Amniotic epithelial cell (primary cell): ENCODE measurements at places on chromosomes 5 and 9.
A peak's percentile ranks its signal among the peaks of the same experiment; 100 is the strongest.

DNA sequence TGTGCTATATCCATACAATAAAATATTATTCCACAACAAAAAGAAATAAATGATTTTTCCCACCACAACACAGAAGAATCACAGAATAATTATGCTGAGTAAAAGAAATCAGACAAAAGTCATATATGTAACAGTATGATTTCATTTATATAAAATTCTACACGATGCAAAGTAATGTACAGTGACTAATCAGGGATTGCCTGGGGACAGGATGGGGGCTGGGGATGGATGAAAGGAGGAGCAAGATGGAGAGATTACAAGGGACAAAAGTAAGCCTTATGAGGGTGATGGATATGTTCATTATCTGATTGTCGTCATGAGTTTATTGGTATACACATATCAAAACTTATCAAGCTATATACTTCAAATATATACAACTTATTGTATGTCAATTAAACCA is 154.0 kb downstream of the FBN2 start:
- DNase-seq, result no peak

GRCh38 chr9:71726723-71727122 is 41.6 kb downstream of the CEMIP2 start:
- DNase-seq, result no peak

GRCh38 chr5:180808461-180809000 is 5.9 kb upstream of the MGAT1 start:
- DNase-seq, result no peak

GRCh38 chr5:24167806-24168205 is 477.0 kb downstream of the CDH10 start:
- DNase-seq, result no peak

DNA sequence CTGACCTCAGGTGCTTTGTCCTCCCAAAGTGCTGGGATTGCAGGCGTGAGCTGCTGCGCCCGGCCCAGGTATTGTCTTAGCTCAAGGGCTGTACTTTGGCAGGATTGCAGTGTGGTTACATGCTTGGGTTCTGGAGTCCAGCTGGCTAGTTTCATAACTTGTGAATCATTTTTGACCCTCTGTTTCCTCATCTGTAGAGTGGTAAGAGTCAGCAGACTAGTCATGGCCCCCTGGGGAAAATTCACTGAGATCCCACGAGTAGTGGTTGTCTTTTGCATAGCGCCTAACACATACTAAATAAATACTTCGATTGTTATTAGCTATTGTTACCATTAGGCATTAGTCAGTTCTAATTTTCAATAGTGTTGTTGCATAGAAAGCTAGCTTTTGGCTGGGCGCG is 14.3 kb downstream of the PTPA start:
- DNase-seq, result peak; percentile 87

DNA sequence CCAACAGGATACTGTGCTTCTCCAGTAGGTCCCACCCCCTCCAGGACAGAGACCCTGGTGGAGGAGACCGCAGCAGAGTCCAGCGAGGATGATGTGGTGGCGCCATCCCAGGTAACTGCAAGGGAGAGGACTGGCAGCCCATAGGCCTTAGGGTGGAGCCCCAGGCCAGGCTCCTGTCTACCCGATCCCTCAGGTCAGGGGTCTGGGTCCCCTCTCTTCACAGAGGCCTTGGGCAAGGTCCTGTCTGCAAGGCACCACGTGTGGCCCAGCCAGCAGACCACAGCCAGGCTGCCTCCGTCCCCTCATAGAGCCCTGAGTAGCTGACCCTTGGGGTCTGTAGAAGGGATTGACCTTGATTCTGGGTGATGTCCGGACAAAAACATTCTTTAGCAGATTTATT is 20.0 kb downstream of the CD74 start:
- no peak for DNase-seq

GRCh38 chr5:159833088-159833487 is 83.2 kb upstream of the ADRA1B start:
- DNase-seq, result no peak

GRCh38 chr5:134958755-134959154 is 9.0 kb upstream of the CATSPER3 start:
- peak; percentile 12 for DNase-seq

- DNase-seq, result no peak
These were observed 41.9 kb downstream of the LURAP1L start for GRCh38 chr9:12816656-12817101.

- DNase-seq, result no peak
These were observed 9.4 kb upstream of the CCL28 start for GRCh38 chr5:43421450-43422133.

DNA sequence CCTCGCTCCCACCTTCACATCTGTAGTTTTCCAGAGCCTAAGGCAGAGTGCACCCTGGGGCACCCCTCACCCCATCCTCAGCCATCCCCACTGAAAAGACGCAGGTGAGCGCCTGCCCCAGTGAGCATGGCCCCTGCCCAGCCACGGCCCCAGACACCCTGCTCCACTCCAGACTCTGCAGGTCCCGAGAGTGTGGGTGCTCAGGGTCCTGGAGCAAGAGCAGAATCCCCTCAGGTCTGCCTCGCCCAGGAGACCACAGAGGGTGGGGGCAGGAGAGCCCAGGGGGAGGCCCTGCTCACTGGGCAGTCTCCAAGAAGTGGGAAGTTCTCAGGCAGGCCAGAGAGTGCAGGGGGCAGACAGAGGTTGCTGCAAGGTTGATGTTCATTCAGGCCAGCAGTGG is 158.6 kb upstream of the PPP1R26 start:
- DNase-seq, result no peak

DNA sequence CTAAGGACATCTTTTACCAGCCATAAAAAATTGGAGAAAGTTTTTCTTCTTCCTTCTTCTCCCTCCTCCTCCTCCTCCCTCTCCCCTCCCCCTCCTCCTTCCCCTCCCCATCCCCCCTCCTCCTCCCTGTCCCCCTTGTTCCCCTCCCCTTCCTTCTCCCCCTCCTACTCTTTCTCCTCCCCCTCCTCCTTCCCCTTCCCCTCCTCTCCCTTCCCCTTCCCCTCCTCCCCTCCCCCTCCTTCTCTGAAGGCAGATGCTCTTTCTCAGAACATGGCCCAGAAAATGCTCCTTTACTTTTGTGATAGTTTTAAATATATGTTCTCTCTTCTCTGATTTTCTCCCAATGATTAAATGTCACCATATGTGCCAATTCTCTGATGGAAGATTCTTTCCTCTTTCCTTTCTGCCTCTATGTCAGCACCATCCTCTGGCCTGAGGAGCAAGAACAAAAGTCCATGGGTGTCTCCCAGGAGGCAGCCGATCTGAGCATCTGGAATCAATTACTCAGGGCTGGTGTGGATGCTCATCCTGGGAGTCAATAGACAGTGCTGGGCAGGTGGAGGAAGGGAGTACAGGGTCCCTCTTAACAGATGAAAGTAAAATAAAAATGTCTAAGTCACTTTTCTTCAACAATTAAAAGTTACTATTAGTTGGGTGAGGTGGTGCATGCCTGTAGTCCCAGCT is 63.0 kb upstream of the GNA14 start:
- DNase-seq, result no peak

DNA sequence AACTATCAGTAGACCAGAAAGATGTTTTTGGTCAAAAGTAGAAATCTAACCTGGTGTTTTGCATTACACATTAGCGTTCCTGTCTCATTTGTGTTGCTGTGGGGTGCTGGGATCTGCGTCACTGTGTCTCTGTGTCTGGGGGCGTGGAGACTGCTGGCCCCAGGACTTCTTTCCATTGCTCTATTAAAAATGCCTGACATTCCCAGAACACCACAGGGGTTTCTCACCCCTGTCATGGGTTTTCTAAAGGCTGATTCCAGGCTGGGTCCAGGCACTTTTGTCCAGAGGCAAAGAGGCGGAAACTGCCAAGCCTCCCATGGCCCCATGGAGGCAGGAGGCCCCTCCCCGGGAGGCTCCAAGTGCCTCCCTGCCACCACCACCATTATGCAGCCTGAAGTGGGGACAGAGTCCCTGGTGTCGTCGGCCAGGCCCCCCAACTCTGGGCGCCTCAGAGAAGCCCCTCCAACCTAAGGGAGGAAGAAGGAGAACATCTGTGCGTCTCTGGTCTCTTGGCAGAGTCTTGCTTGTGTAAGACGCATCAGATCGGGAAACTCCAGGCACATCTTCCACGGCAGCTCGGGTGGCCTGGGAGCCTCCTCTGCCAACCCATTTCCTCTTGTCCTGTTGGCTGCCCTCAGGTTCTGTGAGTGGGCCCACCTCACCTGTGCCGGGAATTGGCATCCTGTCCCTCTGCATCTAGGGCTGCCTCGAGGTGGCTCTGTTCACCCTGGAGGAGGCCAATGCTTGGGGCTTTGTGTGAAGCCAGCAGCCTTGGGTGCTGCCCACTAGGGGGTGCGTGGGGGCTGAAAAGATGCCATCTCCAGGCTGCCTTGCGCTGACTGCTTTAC is 13.8 kb upstream of the PLEKHG4B start:
- no peak for DNase-seq

DNA sequence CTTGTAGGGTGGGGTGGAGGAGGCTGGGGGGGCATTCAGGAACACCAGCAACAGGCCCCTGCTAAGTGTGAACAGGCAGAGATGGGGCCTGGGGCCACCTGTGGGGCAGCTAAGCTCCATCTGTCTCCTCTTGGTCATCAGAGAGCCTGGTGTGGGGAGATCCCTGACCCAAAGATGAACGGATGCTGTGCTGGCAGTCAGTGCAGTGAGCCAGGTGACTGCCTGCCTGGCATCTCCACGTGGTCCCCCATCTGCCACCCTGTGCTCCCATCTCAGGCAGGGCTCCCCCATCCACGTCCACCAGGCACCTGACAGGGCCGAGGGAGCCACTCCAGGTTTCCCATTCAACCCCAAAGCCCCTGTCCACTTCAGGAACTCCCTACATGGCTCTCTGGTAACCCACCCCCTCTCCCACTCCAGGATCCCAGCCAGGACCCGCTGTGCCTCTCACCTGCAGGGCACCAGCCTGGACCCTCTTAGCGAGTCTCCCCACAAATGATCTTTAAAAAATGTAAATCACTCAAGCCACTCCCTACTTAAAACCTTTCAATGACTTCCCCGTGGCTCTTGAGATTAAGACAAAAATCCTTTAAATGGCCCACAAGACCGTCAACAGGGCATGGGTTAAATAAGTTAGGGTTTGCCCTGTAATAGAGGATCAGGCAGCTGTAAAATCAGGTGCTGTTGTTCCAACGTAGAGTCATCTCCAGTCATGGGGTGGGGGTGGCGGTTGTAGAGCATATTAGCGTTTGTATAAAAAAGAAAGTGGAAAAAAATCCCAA is 60.8 kb downstream of the LMX1B start:
- DNase-seq, result no peak

DNA sequence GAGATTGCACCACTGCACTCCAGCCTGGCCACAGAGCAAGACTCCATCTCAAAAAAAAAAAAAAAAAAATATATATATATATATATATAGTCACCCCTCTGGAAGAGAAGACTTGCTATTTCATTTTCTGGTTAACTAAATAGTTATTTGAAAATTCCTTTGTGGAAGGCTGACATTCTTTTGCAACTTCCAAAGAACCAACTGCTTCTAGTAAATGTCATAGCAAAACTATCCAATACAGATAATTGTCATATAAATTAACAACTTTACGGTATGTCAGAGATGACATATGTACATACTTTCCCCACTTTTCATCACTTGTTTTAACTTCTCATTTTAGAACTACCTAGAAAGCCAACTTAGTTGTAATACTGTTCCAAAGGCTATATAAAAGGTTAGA is 50.9 kb downstream of the PRUNE2 start:
- DNase-seq, result no peak

- DNase-seq, result peak; percentile 83
These were observed at the start of gene RASA1 for GRCh38 chr5:87267574-87268125. RASA1 (plus strand) TSS chr5:87267883; CDS start chr5:87268452, 569 bp downstream.

GRCh38 chr5:26763215-26763614 is 275.2 kb downstream of the CDH9 start:
- no peak for DNase-seq

DNA sequence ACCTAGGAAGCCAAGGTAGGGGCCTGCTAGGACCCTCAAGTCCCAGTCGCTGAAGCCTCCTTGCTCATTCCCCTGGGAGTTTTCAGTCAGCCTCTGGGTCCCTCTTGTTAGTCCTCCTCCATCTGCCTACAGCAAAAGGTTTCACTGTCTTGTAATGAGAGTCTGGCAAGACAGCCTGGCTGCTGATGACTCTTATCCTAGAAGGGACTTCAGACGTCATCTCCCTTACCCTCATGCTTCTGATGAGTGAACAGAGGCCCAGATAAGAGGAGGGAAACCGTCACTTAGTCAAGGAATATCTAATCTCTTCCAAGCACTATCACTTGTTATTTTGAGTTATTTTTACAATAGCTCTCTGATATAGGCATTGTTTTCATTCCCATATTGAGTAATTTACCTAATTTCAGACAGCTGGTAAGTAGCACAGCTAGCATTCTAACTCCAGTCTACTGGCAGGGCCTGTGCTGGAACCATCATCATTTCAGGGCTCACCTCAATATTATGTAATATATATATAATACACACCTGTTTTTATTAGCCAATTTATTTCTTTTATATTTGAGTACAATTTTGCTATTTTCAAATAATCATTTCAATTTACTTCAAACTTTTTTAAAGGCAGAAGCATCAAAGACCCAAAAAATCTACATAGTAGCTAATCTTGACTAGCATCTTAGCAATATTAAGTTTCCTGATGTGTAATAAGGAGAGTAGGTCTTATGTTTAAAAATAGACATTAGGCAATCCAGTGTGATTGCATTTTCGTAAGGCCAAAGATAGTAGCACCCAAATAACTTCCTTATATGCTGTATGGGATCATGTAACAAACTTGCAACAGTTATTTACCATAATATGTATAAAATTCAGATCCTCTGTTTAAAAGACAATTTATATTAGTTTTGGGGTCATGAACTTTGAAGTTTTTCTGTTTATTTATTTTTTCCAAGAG is 7.9 kb downstream of the CMYA5 start:
- DNase-seq, result peak; percentile 84

GRCh38 chr9:131279863-131280570 is 3.7 kb upstream of the FAM78A start:
- no peak for DNase-seq

- no peak for DNase-seq
These were observed 78.3 kb downstream of the LMNB1 start for GRCh38 chr5:126855266-126855665.

GRCh38 chr9:123928533-123929176 is 1.3 kb downstream of the DENND1A start:
- peak; percentile 31 for DNase-seq

DNA sequence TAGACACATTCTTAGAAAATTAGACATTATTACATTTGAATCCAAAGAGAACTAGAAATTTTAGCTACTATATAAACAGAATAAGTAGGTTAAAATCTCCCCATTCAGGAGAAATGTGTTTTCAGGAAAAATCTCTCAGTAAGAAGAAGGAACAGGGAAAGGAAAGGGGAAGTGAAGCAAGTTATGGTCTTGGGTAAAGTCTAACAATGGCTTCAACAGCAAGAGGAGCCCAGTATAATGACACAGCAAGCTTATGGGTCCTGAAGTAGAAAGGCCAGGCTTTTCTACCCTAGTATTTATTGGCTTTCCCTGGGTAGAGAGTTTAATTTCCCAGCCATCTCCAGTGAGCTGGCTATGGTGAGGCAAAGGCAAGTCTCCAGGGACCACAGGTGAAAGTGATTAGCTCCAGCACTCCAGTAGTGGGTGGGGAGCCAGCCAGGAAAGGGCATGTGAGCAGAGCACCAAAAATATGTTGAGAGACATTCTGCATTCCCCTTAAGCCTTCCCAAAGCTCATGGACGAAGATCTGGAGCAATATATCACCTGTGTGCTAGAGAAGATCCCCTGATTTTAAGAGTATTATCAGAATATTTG is 981.7 kb downstream of the NR2F1-AS1 start:
- no peak for DNase-seq
